Kidney epithelial cell (primary cell): ENCODE measurements at places on chromosomes 12 and 14. TPM values are rescaled to one million over a fixed set of nuclear protein-coding genes. Genes with fewer than 3 reads are reported as not detected.

Gene SLC17A8
- under 0.01 TPM in 1 of 2 replicates, not detected in the other for total RNA-seq

Gene ANO4
- 0.13 and 0.21 TPM in 2 replicates for total RNA-seq

GRCh38 chr12:85273381-85274314, 6.4 kb upstream of the ALX1 start:
- no peak for DNase-seq

Gene GUCY2C
- total RNA-seq = not detected in 2 replicates

DNA sequence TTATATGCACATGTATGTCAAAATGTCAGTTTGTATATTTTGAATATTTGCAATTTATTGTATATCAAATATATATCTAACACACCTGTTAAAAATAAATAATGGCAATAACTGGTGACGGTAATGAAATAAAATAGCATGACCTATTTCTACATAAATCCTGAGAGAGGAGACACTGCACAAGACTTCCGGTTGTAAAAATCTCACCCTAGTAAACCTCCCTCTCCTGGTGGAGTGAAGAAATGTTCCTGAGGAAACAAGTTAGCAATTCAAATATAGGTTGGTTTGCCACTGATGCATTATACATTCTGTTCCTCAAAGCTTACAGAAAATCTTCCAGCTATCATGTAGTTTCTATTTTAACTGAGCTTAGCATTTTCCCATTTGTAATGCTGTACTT, 166.1 kb upstream of the SYT10 start:
- no peak for DNase-seq

Gene BDKRB2
- total RNA-seq = 0.89 and 1.2 TPM in 2 replicates

DNA sequence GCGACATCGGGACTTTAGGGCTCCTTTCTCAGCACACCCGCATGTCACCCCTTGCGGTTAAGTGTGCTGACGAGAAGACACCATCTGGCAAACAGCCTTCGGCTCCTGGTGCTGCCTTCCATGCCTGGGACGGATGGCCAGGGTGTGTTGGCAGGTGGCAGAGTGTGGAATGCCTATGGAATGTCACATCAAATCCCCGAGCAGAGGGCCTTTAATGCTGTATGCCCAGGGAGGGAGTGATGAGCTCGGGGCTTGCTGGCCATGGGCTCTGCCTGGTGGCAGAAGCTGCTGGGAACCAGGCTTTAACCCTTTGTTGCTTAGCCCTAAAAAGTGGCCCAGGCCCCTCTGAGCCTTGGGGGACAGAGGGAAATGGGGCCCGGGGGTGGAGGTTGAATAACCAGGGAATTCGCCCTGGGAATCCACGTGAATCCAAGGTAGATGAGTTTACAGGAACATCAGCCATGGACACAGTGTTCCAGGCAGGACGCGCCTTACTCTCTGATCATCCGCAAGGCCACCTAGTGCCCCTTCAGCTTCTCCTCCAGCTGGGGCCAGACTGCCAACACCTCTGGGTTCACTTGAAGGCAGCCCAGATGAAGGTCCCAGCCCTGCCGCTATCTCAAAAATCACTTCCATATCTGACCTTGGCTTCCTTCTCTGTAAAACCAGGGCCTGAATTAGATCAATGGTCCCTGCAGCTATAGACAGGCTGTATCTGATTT, 17.4 kb downstream of the FAM181A start:
- no peak for DNase-seq
